Effector memory CD4-positive, alpha-beta T cell (primary cell): ENCODE measurements at places on chromosomes 12 and 14.
A peak's percentile ranks its signal among the peaks of the same experiment; 100 is the strongest.

GRCh38 chr12:33724867-33725266 is 285.2 kb upstream of the SYT10 start:
- H3K27ac ChIP-seq, result no peak overlapping the region
- no peaks in the 10 kb centered on the region for H3K27me3 ChIP-seq
- H3K36me3 ChIP-seq, result no peaks in the 10 kb centered on the region
- H3K4me1 ChIP-seq, result no peaks in the 10 kb centered on the region
- DNase-seq, result no peak

- no peak for DNase-seq
- peak within 1 kb of the TSS; percentile 76 for H3K27ac ChIP-seq
- peaks cover 23% of the 10 kb centered on the region for H3K4me1 ChIP-seq
- peak within 1 kb of the TSS; percentile 83 for H3K4me3 ChIP-seq
Measured at GRCh38 chr12:6927379-6928021, at the start of gene ATN1. Gene ATN1, plus strand, starts transcription at chr12:6927959. Its CDS starts 6,043 bp downstream, at chr12:6934002.

- H3K36me3 ChIP-seq, result no peaks in the 10 kb centered on the region
- H3K4me1 ChIP-seq, result no peaks in the 10 kb centered on the region
- H3K27me3 ChIP-seq, result no peaks in the 10 kb centered on the region
- no peak overlapping the region for H3K27ac ChIP-seq
- no peak for DNase-seq
- H3K4me3 ChIP-seq, result no peak overlapping the region
Measured at GRCh38 chr12:2215709-2216560, 163.1 kb downstream of the CACNA1C start.

GRCh38 chr12:106879612-106880011 is 76.1 kb upstream of the TMEM263 start:
- no peaks in the 10 kb centered on the region for H3K4me1 ChIP-seq
- H3K27me3 ChIP-seq, result no peaks in the 10 kb centered on the region

- no peak overlapping the region for H3K4me3 ChIP-seq
- H3K36me3 ChIP-seq, result no peaks in the 10 kb centered on the region
- H3K27ac ChIP-seq, result no peak overlapping the region
Measured at GRCh38 chr12:104232609-104233280, 17.2 kb downstream of the TXNRD1 start.

DNA sequence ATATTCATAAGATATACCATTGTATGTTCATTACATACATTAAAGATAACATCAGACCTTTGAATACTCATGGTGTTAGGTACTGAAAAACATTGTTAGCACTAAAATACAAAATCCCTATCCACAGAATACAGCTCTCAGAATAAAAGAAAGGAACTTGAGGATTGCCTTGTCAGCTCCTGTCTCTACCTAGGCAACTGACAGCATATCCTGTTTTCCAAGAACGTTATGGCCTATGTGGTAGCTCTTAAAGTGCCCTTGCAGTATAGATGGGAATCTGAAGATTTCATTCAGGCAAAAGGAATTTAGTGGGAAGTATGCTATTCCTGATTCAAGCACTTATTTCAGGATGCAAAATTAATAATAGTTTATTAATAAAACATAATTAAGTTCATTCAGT is 1.8 kb upstream of the PPP1R12A start:
- H3K4me1 ChIP-seq, result peaks cover 5% of the 10 kb centered on the region
- H3K36me3 ChIP-seq, result no peaks in the 10 kb centered on the region
- H3K27ac ChIP-seq, result no peak overlapping the region
- no peaks in the 10 kb centered on the region for H3K27me3 ChIP-seq

GRCh38 chr12:31970199-31970598 is 11.0 kb downstream of the RESF1 start:
- no peak overlapping the region for H3K4me3 ChIP-seq
- H3K27me3 ChIP-seq, result no peaks in the 10 kb centered on the region
- DNase-seq, result no peak
- H3K36me3 ChIP-seq, result peaks cover 67% of the 10 kb centered on the region
- H3K4me1 ChIP-seq, result peaks cover 23% of the 10 kb centered on the region

GRCh38 chr14:96806836-96807235 is 9.7 kb downstream of the VRK1 start:
- no peak for DNase-seq
- H3K36me3 ChIP-seq, result no peaks in the 10 kb centered on the region
- H3K4me3 ChIP-seq, result no peak overlapping the region
- no peak overlapping the region for H3K27ac ChIP-seq
- no peaks in the 10 kb centered on the region for H3K4me1 ChIP-seq

DNA sequence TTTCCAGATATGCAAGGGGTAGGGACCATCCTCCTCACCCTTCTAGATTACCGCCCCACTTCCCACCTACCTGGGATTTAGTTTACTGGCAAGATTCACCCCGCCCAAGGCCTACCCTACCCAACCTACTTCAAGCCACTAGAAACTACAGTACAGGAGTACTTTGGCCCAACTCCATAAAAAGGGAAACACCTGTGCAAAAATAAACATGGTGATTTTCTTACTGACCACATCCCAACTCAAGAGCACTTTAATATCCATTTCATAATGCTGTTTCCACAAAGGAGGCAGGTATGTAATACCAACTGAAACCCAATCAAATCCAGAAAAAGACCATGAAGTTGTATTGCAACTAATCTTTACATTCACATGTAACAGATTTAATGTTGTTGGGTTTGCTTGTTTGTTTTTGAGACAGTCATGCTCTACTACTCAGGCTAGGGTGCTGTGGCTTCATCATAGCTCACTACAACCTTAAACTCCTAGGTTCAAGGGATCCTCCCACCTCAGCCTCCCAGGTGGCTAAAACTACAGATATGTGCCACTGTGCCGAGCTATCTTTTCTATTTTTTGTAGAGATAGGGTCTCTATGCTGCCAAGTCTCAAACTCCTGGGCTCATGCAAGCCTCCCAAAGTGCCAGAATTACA is 41.7 kb upstream of the RAP1B start:
- no peak overlapping the region for H3K27ac ChIP-seq
- no peaks in the 10 kb centered on the region for H3K36me3 ChIP-seq
- no peak overlapping the region for H3K4me3 ChIP-seq
- DNase-seq, result no peak
- H3K4me1 ChIP-seq, result peaks cover 3% of the 10 kb centered on the region

DNA sequence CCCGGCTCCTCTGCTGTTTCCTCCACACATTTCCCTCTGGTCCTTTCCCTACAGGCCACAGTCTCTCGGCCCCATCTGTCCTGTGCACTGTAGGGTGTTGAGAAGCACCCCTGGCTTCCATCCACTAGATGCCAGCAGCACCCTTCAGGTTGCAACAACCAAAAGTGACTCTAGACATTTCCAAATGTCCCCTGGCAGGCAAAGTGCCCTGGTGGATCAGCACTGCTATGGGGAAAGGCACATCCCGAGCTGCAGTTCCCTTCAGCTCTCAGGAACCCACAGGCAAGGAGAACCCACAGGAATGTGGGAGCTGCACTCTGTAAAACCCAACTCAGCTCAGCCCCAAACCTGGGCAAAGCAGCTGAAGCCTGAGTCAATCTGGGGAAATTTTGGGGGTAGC is 77.0 kb downstream of the RBM19 start:
- no peaks in the 10 kb centered on the region for H3K4me1 ChIP-seq
- no peak for DNase-seq
- no peak overlapping the region for H3K27ac ChIP-seq
- no peak overlapping the region for H3K4me3 ChIP-seq

GRCh38 chr14:89373185-89373584 is 43.8 kb downstream of the FOXN3 start:
- no peak overlapping the region for H3K4me3 ChIP-seq
- H3K27ac ChIP-seq, result no peak overlapping the region
- no peaks in the 10 kb centered on the region for H3K27me3 ChIP-seq
- no peaks in the 10 kb centered on the region for H3K36me3 ChIP-seq

GRCh38 chr12:14612898-14613445 is 45.3 kb upstream of the PLBD1 start:
- no peak for DNase-seq
- H3K27me3 ChIP-seq, result no peaks in the 10 kb centered on the region
- H3K4me3 ChIP-seq, result no peak overlapping the region
- no peak overlapping the region for H3K27ac ChIP-seq

DNA sequence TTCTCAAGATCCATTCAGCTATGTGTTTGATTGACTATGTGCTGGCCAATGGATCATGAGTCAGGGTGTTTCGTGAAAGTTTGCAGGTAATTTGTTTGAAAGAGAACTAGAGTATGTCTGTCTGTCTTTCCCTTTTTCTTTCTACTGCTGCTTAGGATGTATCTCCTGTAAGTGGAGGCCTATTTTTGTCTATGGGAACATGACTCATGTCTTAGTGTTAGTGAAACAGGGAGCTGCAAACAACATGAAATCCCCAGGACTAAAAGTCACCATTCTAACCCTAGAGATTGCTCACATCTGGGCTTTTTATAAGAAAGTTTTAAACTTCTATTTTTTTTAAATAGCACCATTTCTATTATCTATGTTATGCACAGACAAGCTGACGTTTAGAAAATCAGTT is 333.0 kb downstream of the CCER1 start:
- H3K27ac ChIP-seq, result no peak overlapping the region
- no peaks in the 10 kb centered on the region for H3K4me1 ChIP-seq
- no peak for DNase-seq
- no peaks in the 10 kb centered on the region for H3K36me3 ChIP-seq

DNA sequence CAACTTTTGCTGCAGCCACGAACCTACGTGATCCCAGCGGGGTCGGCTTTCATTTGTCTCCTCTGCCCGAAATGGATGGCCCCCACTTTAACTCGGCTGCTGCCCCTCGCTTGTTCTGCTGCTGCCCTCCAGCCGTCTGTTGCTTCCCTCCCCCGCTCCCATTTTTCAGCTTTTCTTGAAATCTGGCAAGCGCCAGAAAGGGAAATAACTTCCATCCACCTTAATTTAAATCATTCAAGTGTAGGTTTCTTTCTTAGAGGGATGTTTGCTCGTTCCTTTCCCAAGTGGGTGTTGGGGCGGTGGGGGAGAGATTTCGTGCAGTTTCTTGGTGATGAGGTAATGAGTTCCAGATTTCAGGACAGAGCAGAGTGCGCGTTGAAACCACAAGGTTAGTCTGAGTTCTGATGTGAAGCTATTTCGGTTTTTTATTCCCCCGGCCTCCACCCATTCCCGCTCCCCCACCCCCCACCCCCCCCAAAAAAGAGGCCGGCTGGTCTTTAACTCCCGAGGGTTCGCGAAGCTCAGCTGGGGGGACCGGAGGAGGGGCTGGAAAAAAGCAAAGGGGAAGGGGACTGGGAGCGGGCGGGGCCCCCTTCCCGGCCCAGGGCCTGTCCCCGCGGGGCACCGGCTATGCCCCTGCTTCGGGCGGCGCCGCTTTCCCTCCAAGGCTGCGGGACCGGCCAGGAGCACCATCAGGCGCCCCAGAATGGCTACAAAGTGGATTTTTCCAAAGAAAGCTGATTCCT is 2.2 kb upstream of the ZFP36L1 start:
- peak overlapping the region; percentile 89 for H3K4me3 ChIP-seq
- no peak for DNase-seq
- H3K27ac ChIP-seq, result peak overlapping the region; percentile 100
- H3K27me3 ChIP-seq, result no peaks in the 10 kb centered on the region
- peaks cover 26% of the 10 kb centered on the region for H3K4me1 ChIP-seq

- H3K27ac ChIP-seq, result no peak overlapping the region
- H3K27me3 ChIP-seq, result no peaks in the 10 kb centered on the region
- no peak for DNase-seq
- H3K4me3 ChIP-seq, result no peak overlapping the region
- H3K36me3 ChIP-seq, result no peaks in the 10 kb centered on the region
Measured at GRCh38 chr12:79993106-79993862, 58.4 kb upstream of the PPP1R12A start.

GRCh38 chr14:56514663-56515371 is 64.8 kb upstream of the TMEM260 start:
- H3K27me3 ChIP-seq, result no peaks in the 10 kb centered on the region
- H3K4me3 ChIP-seq, result no peak overlapping the region

GRCh38 chr12:7645395-7646177 is 20.1 kb downstream of the APOBEC1 start:
- DNase-seq, result no peak
- no peaks in the 10 kb centered on the region for H3K36me3 ChIP-seq
- no peaks in the 10 kb centered on the region for H3K27me3 ChIP-seq
- H3K27ac ChIP-seq, result no peak overlapping the region
- H3K4me1 ChIP-seq, result peaks cover 6% of the 10 kb centered on the region
- H3K4me3 ChIP-seq, result no peak overlapping the region

GRCh38 chr12:27361372-27361771 is 28.7 kb downstream of the BMAL2 start:
- H3K4me1 ChIP-seq, result no peaks in the 10 kb centered on the region
- no peak overlapping the region for H3K27ac ChIP-seq
- no peaks in the 10 kb centered on the region for H3K27me3 ChIP-seq
- H3K36me3 ChIP-seq, result no peaks in the 10 kb centered on the region
- H3K4me3 ChIP-seq, result no peak overlapping the region

DNA sequence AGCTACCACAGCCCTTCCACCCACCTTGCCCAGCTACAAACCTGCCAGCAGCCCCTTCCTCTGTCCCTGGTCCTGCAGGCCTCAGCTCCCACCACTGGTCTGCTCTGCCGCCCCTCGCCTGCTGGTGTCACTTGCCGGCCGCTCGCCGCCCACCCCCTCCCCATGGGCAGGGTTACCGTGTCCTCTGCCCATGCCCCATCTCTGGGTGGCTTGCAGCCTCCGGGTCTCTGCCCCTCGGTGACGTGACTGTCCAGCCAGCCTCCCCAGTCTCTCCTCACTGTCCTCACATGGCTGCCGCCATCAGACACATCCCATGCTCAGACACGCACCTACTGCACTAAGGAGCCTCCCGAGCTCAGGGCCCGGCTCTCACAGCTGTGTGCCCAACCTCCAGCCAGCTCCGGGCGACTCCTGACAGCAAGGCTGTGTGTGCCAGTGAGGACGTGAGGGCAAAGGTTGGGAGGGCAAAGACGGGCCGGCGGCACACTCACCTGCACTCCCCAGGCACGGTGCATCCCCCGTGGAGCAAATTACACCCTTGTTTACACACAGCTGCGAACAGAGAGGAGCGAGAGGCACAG is 13.4 kb downstream of the JAG2 start:
- no peak for DNase-seq
- H3K4me1 ChIP-seq, result no peaks in the 10 kb centered on the region
- no peaks in the 10 kb centered on the region for H3K27me3 ChIP-seq
- H3K4me3 ChIP-seq, result no peak overlapping the region
- no peaks in the 10 kb centered on the region for H3K36me3 ChIP-seq

- no peak overlapping the region for H3K27ac ChIP-seq
- H3K36me3 ChIP-seq, result no peaks in the 10 kb centered on the region
- H3K27me3 ChIP-seq, result no peaks in the 10 kb centered on the region
- H3K4me3 ChIP-seq, result no peak overlapping the region
- no peak for DNase-seq
- H3K4me1 ChIP-seq, result no peaks in the 10 kb centered on the region
Measured at GRCh38 chr14:93274055-93274806, 58.6 kb downstream of the BTBD7 start.

GRCh38 chr12:58615576-58615975 is 304.7 kb downstream of the LRIG3 start:
- H3K4me1 ChIP-seq, result no peaks in the 10 kb centered on the region
- no peak overlapping the region for H3K4me3 ChIP-seq
- H3K27me3 ChIP-seq, result no peaks in the 10 kb centered on the region
- H3K36me3 ChIP-seq, result no peaks in the 10 kb centered on the region
- H3K27ac ChIP-seq, result no peak overlapping the region
- DNase-seq, result no peak
